ENCODE measurements at places on chromosomes 6 and 20.

GRCh38 chr6:82331031-82331773, 32.4 kb upstream of the TPBG start:
- DNase-seq: no peak

- no peak for DNase-seq
These were observed 128.6 kb upstream of the PLCB4 start for GRCh38 chr20:8940326-8940725.

DNA sequence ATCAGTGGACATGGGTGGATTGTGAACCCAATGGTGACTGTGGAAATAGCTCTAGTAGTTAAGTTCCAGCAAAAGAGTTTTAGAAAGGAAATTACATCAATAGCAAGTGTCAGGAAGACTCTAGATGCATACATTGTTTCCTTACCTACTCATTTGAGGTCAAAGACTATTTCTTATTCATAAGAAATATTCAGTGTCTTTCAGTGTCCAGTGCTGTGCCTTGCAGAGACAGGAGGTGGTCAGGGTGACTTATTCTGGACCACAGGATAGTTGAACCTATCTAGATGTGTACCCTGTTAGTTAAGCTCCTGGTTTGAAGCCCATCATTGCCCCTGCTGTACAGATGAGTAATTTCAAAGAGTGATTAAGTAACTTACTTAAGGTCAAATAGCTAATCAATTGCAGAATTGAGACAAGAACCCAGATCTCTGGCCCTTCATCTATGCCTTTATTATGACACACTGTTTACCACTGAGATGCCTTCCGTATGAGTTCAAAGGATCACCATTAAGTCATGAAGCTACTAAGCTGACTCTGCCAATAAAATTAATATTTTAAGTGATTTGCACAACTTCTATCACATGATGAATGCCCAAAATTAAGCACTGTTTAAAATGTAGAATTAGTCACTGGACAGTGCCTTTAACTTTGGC, 136.1 kb downstream of the PDSS2 start:
- no peak for DNase-seq

DNA sequence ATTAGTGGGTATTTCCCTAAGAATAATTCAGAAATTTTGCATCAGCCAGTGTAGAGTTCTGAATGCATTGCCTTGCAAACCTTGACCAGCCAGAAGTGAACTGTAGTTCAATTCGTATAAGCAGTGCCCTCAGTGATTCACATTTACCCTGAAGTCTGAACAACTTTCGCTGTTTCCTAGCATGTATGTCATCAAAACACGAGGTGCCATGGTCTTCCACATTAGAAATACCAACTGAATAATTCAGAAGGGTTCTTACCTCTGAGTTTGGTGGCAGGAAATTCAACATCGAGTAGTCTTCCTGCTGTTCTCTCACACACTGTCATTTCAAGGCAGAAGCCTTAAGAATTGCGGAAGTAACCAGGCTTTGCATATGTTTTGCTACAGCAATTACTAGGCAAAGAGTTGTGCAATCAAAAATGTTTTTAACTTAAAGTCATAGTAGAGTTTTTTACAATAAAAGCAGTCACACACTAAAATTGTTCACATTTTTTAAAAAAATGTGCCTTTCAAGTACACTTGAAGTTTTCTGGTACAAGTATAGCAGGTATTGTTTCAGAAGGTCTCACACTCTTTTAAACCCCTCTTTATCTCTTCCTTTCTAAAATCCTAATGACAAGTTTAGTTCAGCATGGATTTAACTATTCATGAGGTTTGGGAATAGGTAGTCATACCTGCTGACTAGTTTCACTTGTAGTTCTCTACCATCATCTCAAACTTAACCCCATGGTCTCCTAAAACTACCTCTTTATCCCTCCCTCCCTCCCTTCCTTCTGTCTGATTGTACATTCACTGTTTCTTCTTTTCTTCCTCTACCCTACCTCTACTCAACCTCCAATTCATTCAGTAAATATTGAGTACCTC, 118.3 kb downstream of the STXBP5 start:
- DNase-seq: peak; percentile 92

DNA sequence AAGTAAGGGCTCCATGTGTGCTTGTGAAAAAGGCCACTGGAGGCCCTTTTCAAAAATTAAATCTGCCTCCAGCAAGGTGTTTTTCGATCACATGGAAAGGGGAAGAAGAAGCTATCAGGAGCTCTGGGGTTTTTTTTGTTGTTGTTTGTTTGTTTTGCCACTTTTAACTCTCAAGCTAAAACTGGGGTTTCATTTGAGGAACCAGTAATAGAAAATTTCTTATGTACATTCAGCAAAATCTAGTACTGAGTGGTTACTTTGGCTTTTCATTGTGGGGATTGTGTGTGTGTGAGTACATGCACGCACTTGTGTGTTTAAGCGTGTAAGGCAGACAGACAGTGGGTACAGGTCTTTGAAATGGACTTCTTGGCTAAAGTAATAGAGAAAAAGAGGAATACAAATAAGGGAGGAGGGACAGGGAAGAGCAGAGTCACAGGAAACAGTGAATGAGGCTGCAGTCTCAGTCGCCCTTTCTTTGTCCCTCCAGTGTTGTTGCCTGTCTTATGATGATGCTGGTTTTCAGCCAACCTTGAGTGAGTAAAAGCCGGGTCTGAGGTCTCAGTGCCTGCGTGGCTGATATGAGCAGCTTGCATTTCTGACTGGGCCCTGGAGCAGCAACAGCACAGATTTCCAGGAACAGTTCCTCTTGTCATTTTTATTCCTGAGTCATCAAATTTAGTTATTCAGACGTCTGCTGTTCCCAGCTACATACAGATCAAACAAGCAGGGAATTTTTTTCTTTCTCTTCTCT, 26.2 kb downstream of the SLC16A10 start:
- DNase-seq: no peak

DNA sequence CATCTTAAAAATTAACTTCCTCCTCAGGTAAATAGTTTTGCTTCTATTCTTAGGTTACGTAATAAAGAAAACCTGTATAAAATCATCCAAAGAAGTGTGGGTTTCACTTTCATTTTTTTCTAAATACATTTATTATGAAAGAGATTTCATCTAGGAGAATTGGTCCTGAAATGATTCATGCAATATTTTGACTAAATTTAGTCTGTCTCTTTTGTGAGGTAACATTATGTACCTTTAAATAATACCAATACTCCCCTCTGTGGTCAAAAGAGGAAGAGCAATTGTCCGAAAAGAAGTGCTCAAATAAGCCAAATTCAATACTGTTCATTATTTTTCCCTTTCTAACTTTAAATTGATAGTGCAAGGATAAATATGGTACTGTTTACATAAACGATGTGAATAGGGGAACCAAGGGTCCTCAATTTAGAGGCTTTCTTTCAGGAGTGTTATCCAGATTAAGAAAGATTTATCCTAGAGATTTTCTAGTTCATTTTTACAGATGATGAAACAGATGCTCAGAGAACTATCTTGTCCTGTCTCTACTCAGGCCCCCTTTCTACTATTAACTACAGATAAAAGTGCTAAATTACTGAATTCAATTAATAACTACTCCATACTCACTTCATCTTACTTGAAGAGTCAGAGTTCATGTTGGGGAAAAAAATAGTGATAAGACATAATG, 26.2 kb downstream of the CYP39A1 start:
- no peak for DNase-seq

- DNase-seq: no peak
These were observed 22.6 kb downstream of the RNF217 start for GRCh38 chr6:124984668-124985338.

DNA sequence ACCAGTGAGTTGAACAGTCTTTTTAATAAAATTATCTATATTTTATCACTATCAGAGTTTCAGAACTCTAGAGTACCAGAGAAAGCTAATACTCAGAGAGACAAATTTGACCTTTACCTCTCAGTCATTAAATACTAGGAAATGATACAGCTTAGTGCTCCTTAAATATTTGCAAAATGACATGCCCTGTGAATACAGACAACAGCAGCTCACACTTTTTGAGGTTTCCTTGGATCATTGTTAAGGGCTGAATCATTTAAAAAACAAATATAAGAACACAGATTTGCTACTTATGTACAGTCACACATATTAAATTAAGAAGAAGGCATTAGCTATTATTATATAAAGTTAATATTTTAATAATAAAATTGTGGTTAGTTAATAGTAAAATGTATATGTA, 1158.7 kb upstream of the EYS start:
- no peak for DNase-seq

GRCh38 chr20:15613530-15613929, 959.7 kb downstream of the KIF16B start:
- no peak for DNase-seq

DNA sequence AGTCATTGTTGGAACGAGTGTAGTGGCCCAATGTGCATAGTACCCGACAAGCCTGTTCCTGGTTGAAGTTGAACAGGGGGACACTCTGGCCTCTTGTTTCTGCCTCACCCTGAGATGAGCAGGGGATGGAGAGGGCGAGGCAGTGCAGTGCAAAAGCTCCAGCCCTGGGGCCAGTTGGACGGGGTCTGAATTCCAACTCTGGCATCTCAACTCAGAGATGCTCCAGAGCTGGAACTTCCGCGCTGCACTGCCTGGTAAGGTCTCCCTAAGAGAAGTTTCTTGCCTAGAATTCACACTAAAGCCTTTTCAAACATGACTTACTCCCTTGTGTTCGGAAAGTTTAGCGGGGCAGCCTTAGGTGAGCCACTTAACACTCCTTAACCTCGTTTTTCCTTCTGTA, 72.3 kb upstream of the SLC22A1 start:
- DNase-seq: no peak

GRCh38 chr6:153146413-153146812, 15.3 kb upstream of the RGS17 start:
- DNase-seq: no peak

DNA sequence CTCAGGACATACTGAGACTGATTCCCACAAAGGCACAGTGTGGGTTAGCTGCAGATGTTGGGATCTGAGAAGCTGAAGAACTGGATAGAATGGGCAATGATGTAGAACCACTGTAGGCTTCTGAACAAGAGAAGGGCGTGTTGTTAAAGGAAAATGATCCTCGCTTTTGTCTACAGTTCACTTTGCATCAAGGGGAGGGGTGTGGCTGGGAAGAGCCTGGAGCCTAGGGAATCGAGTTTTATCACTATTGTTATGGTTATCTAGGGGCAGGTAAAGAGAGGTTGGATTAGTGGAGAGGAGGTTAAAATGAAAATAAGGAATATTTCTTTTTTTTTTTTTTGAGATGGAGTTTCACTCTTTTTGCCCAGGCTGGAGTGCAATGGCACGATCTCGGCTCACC, 768.1 kb downstream of the KIF16B start:
- DNase-seq: no peak

DNA sequence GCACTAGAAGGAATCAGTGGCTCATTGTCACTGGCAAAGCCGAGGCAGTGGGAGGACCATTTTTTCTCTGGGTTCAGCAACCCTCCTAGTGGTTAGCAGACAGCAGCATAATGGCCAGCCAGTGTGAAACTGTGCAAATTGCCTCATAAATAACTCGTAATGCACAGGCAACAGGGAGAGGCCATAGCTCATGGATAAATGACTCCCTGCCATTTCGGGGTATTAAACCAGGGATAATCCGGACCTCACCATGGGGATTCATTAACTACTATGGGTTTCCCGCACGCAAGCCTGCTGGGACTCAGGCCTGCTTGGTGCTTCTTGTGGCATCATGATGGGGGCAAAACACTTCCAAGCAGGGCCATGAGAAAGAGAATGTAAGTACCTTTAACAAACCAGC, 158.2 kb upstream of the CHD6 start:
- no peak for DNase-seq

DNA sequence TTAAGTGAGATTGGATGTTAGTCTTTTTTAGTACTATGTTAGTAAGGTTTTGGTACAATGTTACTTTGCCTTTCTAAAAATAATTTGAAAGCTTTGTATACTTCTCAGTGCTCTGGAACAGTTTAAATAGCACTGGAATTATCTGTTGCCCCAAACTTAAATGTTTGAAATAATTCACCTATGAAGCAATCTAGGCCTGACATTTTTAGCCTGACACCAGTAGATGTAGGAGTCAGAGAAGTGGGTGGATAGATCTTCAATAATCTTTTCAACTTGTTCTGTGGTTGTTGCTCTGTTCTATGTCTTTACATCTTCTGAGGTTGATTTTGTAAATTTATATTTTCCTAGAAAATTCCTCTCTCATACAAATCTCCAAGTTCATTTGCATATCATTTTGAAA, 103.1 kb upstream of the ADGRF1 start:
- no peak for DNase-seq

GRCh38 chr6:134193536-134194498, 124.1 kb downstream of the SGK1 start:
- DNase-seq: no peak

DNA sequence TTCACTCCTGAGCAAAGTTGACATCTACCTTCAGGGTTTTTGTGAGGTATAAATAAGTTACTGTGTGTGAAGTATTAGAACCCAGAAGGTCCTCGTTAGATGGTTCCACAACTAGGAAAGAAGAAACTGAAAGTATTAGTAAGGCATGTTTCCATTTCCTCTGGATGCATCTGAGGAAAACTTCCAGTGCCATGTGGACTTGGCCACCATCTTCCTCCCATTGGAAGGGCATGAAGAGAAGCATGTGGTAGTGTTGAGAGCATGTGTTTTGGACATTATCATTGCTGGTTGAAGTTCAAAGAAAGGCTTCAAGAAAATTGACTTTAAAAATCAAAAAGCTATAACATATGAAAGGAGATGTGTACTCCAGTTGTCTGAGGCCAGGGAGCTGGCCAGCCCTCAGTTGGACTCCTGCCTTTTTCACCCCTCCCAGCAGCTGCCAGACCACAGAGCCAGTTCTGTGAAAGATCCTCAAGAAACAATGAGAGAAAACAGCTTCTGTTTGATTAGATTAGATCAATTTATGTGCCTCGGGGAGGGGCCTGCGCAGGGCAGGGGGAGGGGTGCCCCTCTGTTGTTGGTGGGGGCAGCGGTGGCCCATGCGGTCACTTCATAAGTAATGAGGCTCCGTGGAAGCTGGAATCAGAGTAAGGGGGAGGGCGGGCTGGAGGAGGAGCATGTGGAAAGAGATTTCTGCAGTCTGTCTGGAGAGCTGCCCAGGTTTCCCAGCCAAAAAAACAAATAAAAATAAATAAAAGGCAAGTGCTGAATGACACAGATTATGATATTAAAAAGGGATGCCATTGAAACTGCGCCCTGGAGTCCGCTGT, 154.0 kb downstream of the JARID2 start:
- no peak for DNase-seq

DNA sequence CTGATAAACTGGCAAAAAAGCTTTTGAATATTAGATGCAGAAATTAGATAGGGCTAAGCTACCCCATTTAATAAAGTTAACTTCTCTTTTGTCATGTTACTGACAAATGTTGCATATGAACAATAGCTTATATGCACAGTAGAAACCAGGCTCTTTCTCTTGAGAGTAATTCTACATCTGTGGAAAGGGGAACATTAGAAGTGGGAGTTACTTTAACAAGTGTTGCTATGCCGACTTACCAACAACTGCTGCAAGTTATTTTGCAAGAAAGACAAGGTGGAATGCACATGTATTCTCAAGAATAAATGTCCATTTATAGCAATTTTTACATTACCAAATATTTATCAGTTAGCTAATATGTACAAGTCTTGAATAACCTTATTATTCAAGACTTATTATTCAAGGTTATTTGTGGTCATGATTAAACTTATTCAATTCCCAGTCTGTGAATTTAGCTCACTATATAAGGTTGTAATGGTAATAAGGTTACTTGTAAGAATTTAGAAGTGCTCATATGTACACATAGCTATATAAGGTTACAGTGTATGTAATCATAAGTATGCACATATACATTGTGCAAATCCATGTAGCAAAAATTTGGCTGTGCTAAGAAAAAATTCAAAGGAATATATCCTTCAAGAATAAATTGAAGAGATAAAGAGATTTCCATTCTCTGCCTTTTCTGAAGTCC, 38.3 kb downstream of the ADGRG6 start:
- DNase-seq: no peak
